ENCODE measurements at places on chromosomes 6 and 20.

DNA sequence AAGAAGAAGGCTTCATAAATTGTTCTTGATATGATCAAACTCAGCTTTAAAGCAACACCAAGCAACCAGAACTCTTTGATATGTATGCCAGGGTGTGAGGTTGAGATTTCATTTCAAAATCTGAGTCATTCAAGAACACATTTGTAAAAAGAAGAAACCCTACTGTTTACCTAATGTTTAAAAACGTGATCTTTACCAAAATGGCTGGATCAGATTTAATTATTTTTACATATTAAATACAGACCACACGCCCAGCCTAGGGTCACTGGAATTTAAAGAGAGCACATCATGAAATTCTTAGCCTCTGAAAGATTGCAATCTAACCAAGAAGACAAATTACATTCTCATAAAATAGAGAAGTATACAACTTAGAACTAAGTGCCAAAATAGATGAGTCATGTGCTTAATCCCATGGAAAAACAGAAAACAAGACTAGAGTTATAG is 206.8 kb upstream of the SMLR1 start:
- no peak for DNase-seq

DNA sequence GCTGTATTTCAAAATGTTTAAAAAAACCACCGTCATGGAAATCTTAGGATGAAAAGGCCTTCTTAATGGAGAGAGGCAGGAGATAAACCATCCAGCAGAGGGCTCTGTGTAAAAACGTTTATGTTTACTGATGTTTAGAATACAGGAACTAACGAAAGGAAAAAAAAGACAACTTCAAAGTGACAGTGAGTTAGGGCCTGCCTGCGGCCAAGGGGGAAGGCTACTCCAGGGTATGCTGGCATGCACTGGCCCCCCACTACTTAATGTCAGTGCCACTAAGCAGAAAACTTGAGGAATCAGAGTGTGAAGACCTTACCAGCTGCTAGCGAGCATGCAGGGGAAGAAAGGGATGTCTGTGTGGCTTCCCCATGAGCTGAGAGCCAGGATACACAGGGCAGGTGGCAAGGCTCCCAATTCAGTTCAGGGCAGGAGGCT is 47.7 kb downstream of the AKAP7 start:
- DNase-seq: peak; percentile 54

DNA sequence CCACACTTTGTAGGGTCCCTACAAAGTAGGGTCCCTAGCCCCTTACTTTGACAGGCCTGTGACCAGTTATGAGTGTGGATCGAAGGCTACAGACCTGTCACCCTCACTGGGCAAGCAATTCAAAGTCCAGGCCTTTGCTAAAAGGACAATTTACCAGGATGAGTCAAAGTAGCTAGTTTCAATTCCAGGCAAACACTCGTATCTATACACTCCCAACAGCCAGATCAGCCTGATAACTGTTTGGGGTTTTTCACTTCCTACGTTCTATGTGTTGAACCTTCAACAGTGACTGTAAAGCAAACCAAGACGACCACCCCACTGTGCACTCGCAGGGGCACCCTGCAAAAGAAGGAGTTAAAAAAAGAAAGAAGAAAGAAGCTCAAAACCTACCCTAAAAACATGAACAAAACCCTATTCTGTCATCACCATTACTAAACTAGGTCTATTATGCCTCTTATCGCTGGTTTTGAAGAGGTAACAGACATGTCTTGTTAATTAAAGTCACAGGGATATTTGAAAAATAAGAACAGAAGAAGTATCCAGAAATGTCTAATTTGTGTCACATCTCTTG is 3.2 kb downstream of the GFOD1 start:
- no peak for DNase-seq

DNA sequence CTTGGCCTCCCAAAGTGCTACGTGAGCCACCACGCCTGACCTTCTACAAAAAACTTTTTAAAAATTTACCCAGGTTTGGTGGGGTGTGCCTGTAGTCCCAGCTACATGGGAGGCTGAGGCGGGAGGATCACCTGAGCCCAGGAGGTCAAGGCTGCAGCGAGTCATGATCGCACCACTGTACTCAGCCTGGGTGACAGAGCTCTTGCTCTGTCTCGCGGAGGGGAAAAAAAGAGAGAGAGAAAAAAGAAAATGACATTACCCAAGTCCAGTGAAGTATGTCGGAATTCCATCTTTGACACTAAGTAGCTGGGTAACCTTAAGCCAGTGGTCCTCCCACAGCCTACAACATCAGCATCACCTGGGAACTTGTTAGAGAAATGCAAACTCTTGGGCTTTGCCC is 18.8 kb upstream of the MAP1LC3A start:
- DNase-seq: no peak

GRCh38 chr20:43564993-43565757 is 6.3 kb downstream of the SGK2 start:
- DNase-seq: no peak

- no peak for DNase-seq
These were observed 128.7 kb upstream of the ECI2 start for GRCh38 chr6:4264081-4264480.

DNA sequence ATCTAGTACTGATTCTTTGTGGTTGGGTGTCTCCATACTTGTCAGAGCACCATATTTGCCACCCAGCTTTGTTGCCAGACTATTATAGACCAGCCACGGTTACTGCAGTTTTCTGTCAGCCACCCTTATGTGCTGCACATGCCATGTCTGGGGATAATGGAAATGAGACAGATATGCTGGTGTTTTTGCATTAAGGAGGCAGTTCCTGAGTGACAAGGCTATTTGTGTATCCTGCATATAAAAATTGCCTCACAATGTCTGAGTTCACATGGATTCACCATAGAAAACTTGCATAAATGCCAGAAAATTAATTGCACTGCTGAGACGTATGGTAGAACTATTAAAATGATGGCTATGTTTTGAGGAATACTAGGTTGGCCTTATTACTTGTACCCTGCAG is 51.8 kb downstream of the NKAIN2 start:
- no peak for DNase-seq

DNA sequence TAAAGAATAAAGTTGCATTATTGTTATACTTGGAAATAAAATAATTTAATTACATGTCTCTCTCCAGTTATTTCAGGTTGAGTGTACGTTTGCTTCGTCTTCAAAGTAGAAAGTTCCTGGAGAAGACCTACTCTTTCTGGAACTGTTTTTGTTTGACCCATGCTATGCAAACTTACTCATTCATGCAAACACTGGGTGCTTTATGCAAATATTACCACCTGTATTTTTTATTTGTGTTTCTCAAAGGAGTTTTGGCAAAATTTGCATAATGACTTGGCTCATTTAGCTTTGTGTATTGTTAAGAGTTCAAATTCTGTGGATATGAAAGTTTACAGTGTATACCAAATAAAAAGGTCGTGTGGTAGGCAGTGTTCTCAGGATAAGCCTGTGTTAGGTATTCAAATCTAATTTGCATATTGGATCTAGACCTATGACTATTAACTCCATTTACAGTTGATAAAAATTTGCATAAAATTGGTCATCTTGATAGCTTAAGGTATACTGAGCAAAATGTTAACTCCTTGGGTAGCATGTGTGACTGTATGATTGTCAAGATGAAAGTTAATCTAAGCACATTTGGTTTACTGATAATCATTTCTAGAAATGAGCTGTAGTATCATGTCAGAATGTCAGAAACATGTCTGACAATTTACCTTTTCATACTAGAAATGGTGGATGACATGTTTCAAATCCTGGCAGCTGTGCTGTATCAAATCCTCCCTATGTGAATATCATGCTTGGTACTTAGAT is 65.2 kb downstream of the CDKAL1 start:
- DNase-seq: no peak

GRCh38 chr6:42211726-42212125 is 5.9 kb downstream of the MRPS10 start:
- DNase-seq: no peak

- no peak for DNase-seq
These were observed 394 bp downstream of the YIPF3 start for GRCh38 chr6:43516367-43516696.

- no peak for DNase-seq
These were observed 51.8 kb upstream of the CCDC167 start for GRCh38 chr6:37551446-37551845.

DNA sequence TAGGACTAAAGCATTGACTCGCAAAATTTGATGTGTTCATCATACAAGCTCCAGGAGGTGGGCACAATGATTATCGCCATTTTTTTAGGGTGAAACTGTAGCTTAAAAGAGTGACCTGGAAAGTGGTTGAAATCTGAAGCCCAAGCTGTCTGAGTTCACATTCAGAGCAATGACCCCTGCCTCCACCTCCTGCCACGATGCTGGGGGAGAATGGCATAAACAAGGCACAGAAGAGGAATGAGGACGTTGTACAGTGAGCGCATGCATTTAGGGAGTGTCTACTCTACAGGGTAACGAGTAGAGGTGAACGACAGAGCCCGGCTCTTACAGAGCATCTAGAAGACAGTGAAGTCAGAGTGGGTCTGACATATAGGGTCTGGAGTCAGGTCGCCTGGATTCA is 37.2 kb downstream of the CNKSR3 start:
- no peak for DNase-seq

- no peak for DNase-seq
These were observed 95.4 kb upstream of the MRPS10 start for GRCh38 chr6:42313038-42313437.

DNA sequence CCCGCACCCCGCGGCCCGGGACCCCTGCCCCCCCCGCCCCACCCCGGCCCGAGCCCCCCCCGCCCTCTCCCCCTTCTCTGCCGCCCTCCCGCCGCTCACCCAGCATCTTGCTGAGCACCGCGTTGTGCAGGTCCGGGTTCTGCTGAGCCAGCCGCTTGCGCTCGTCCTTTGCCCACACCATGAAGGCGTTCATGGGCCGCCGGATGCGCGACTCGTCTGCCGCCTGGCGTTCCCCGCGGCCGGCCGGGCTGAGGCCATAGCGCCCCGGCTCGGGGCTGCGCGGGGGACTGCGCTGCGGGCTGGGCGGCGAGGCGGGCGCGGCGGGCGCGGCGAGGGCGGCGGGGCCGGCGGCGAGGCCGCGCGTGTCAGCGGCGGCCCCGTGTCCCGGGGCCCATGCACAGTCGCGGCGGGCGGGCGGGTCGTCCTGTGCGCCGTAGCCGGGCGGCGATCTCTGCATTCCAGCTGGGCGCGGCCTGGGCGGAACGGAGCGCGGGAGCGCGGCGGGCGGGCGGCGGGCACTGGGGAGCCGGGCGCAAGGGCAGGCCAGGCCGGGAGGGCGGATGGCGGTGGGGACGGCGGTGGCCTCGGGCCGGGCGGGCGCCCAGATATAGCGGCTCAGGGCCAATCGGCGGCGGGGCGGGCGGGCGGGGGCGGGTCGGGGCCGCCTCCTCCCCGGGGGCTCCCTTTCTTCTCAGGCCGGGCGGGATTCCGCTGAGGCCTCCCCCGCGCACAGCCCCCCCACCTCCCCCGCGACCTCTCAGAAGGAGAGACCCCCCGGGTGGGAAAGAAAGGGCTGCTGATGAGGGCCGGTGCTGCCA is at the start of gene SOX18:
SOX18 (minus strand) TSS at position 580 of the 818 bp plus-strand sequence; CDS start at position 457, 123 bp downstream.
- peak; percentile 18 for DNase-seq

DNA sequence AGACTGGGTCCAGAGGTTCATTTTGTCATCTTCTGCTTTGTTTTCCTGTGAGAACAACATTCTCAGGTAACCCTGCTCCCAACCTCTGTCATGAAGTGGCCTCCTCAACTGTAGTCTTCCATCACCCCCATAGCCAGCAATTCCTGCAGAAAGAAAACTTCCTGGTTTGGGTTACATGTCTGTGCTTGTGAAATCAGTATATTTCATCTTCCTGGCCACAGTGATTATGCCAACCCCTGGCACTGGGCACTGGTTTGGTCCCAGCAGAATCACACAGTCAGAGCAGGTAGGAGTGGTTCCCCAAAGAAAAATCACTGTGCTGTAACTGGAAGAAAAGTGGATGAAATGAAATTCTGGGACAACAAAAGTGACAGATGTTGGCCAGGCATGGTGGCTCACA is 52.5 kb downstream of the CRYBG1 start:
- no peak for DNase-seq

DNA sequence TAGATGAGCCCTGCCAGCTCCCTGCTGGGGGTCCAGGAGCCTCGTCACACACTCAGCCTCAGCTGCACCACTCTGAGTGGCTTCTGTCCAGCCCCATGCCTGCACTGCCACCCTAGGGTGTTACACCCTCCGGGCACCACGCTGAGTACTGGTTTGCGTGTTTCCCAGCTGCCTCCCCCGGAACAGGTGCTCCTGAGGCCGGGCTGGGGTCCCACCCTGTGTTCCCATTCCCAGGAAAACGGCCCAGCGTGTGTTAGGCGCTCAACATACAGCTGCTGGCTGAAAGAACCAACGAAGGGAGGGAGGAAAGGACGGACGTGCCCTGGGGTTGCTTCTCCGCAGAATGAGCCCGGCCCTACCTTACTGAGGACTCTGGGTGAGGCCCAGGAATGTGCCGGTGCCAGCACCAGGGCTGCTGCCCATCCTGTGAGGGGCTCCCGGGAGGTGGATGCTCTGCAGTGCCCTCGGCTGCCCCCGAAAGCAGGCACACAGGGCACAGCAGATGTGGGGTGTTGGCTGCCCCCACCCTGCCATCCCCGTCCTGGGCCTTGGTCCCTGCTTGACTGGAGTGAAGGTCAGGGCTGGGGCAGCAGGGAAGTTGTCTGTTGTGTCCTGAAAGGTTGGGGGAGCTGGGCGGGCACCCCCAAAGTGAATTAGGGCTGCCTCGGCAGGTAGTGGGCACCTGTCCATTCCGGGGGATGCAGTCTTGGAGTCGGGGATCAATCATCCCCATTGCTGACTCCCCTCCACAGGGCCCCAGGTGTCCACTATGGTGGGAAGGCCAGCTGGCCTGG is 16.3 kb downstream of the LAMA5 start:
- no peak for DNase-seq

DNA sequence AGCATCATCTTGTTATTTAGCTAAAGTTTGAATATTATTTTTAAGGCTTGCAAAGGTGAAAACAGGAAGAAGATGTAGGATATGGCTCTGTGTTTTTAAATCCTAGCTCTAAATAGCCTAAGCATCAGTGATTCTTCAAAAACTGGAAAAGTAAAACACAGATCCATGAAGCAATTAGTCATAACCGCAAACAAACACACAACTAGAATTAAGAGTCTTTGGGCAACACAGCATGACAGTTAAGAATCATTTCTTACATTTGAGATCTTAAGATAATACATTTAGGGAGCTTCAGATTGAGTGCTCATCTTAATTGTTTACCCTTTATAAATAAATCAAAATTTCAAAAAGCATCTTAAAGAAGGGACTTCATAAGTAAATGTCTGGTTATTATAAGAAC is 115.8 kb upstream of the MAP7 start:
- no peak for DNase-seq

DNA sequence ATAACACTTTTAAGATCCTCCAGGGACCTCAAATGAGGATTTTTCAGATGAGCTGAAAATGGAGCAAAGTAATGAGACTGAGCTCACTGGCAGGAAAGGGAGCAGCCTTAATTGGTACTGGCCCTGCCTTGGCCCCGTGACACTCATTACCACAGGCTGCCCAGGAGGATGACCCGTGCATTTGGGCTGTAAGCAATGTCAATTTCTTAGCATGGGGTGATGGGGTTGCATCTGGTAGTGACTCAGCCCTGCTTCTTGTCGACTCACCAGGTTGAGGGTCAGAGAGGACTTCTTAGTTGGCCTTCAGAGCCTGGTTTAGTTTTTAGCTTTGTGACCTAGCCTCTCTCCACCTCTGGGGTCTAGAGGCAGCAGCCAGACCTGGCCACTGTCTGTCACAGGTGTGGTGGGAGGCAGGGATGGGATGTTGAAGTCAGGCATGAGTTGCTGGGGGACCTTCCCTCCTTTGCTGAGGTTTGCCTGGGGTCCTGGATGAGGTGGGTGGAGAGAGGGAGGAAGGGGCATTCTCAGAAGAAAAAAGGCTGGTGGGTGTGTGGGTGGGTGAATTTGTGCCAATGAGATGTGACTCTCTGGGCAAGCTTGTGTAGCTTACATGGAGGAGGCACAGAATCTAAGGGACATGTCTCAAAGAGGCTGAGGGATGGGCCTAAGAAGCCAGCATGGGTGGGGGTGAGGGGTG is 25.9 kb upstream of the EPB41L1 start:
- DNase-seq: no peak

Data from stimulated activated naive CD4-positive, alpha-beta T cell (primary cell).